ENCODE measurements at places on chromosomes 4 and X.

- no peak for DNase-seq
Measured at GRCh38 chrX:17848545-17849265, 12.4 kb downstream of the RAI2 start.

DNA sequence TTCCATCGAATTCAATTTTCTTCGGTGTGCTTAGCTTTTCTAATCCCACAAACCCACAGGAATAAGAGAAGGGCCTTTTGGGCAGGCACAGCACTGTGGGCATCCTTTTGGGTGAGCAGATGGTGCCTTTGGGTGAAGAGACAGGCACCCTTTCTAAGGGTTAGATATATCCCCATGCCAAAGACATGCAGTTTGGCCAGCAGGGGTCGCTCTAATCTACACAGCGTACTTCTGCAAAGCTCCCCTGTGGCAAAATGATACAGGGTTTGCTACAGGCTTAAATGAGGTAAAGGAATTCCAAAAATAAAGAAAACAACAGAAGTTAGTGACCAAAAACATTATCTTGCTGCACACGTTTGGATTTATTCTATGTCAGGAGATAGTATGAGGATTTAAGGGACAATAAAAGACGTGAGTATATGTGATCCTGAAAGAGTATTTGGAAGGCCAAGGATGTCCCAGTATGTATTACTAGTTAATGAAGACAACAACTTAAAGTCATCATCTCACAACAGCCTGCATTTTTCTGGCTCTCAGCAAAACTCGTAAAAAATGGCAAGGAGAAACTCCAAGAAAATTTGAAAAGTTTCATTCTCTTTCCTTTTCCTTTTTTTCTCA, 49.5 kb downstream of the PHEX start:
- peak; percentile 29 for DNase-seq

GRCh38 chrX:348461-349117, 30.0 kb upstream of the GTPBP6 start:
- DNase-seq, result no peak

DNA sequence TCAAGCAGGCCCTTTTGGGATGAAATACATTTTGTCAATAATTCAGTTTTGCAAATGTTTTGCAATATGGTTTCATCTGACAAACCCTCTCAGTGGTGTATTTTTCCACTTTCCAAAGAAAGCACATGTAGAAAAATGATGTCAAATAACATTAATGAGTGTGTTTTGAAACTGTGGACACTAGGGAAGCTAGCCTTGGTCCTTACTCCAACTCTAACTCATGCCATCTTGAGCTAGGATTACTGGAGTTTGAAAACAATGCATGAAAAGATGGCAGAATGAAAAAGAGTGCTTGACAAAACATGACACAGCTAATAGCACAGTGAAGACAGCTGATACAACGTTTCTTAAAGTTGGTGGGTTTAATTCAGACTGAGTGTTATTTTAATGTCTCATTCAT, 41.4 kb downstream of the HAND2 start:
- no peak for DNase-seq

DNA sequence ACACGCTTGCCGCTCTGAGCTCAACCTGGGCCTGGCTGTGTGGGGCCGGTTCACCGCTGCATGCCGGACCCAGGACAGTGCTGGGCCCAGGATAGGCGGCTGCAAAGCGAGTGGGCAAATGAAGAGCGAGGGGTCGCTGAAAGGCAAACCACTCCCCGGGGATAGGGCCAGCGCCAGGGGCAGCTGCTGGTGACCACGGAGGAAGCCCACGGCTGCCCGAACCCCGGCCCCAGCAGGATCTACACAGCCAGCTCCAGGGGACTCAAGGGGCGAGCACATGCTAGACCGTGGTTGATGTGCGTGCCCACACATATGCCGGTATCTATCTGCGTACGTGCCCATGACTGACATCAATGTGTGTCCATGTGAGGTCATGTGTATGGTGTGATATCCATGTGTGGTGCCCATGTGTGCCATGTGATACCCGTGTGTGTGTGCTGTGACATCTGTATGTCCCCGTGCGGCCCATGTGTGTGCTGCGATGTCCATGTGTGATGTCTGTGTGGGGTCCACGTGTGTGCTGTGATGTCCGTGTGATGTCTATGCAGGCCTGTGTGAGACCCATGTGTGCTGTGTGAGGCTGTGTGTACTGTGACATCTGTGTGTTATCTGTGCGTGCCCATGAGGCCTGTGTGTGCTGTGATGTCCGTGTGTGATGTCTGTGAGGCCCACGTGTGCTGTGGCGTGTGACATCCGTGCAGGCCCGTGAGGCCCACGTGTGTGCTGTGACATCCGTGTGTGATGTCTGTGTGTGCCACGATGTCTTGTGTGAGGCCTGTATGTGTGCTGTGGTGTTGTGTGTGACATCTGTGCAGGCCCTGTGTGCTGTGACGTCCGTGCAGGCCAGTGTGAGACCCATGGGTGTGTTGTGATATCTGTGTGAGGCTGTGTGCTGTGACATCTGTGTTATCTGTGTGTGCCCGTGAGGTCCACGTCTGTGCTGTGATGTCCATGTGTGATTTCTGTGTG, 24.8 kb downstream of the CTBP1 start:
- no peak for DNase-seq

DNA sequence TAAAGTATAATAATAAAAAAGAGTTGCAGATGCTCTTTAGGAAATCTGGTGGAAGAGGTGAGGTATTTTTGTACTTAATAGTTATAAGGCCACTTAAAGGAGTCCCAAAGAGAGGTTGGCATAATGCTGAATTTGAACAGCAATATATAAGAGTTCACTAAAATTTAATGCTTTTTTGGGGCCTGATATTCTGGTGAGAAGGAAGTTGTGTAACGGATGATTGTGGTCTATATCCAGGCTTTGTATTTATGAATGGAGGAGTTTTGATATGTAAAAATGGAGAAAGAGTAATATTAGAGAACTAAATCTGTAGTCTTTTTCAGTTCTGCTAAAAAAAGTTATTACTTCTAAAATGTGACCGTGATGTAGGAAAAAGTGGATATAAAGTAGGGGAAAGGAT, 20.4 kb downstream of the BMP2K start:
- DNase-seq, result no peak

GRCh38 chr4:69984030-69984443, 11.7 kb upstream of the STATH start:
- peak; percentile 65 for DNase-seq

All from HT1080 (cell line).